ENCODE measurements at places on chromosomes 2 and 18.

DNA sequence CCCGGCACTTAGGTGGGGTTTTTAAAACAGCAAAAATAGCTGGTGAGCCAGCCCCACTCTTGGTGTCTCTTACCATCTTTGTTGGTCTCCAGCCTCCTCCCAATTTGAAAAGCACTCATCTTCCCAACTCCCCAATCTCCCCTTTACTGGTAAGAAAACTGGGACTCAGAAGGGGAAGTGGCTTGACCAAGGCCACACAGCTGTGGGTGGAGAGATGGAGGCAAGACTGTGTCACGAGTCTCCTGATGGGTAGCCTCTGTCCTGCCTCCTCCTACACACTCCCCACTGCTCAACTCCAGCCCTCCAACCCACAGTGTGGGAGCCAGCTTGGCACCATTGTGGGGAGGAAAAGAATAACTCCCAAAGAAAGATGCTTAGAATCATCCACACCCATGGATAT is 140.4 kb downstream of the SMAD2 start:
- DNase-seq, result no peak

- DNase-seq, result no peak
These were observed 32.6 kb downstream of the TNS1 start for GRCh38 chr2:217970206-217970605.

- DNase-seq, result no peak
These were observed 243.0 kb upstream of the CHST9 start for GRCh38 chr18:27428120-27428519.

DNA sequence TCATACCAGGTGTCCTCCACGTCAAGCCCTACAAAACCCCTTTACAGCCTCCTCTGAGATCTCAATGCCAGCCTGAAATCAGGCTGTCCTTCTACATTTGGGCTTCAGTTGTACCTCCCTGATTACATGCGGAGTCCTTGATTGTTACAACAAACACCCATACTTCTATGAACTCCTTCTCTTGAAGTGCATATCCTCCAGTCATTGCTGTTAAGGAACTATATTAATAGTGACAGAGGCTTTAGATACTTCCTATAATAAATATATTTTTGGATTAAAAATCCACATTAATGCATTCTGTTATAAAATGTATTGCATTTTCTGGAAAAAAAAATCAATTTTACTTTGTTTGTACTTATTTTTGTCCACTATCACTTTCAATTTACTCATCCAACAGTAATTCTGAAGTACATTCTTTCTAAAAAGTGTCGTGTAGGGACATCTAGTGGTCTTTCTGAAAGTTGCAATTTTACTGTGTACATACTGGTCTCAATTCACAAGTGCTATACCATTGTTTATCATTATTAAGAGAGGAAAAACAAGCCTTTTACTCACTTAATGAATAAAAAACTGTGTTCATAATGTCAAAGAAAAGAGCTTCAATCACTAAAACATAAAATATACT is 316.4 kb downstream of the DSEL start:
- peak; percentile 20 for DNase-seq

DNA sequence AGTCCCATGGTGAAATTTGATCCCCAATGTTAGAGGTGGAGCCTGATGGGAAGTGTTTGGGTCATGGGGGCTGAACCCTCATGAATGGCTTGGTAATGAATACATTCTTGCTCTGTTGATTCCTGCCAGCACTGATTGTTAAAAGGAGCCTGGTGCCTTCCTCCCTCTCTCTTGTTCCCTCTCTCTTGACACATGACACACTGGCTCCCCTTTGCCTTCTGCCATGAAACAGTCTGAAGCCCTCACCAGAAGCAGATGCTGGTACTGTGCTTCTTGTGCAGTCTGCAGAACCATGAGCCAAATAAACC is 30.6 kb upstream of the EPC2 start:
- DNase-seq, result no peak

- DNase-seq, result no peak
These were observed 144.4 kb downstream of the MGAT5 start for GRCh38 chr2:134398300-134398699.

GRCh38 chr2:66305718-66306117 is 129.2 kb upstream of the MEIS1 start:
- DNase-seq, result no peak

DNA sequence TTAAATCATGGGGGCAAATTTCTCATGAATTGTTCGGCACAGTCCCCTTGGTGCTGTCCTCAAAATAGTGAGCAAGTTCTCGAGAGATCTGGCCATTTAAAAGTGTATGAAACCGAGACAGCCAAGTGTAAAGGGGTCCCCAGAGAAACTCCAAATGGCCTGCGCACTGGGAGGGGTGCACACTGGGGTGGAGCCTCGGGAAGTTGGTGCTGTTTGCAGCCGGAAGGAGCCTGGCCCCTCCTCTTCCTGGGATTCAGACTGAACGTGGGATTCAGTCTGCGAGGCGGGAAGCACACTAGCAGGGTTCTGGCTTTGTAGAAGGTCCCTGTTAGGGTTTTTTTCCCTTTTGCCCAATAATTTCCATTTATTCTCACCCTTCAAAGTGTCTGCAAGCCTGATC is 48.8 kb downstream of the RABL2A start:
- no peak for DNase-seq

- no peak for DNase-seq
These were observed 852.0 kb upstream of the FSHR start for GRCh38 chr2:50006327-50006726.

- DNase-seq, result no peak
These were observed 27.2 kb downstream of the MAP4K3 start for GRCh38 chr2:39409697-39410389.

DNA sequence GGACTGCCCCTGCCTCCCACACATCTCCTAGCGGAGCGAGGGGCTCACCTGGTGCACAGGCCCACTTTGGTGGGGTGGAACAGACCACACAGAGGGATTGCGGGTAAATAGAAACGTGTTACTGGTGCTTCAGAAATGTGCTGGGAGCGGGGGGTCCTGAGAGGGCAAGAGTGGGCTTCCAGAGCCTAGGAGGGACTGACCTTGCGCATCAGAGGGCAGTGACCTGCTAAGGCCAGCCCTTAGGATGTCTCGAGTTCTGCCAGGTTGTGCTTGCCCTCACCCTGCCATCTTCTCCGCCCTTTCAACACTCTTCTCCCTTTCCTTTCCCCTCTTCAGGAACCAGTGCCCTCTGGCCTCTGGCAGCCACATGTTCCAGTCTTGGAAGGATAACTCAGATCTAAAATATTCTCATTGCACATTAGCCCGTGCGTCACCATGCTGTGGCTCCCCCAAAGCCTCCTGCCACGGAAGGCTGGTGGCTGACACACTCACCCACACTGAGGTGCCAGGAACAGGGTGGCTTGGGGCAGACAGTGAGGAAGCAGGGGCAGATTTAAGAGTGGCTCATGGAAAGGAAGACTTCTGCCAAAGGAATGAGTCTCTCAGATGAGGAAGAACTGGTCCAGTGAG is 89.6 kb downstream of the MCFD2 start:
- no peak for DNase-seq

DNA sequence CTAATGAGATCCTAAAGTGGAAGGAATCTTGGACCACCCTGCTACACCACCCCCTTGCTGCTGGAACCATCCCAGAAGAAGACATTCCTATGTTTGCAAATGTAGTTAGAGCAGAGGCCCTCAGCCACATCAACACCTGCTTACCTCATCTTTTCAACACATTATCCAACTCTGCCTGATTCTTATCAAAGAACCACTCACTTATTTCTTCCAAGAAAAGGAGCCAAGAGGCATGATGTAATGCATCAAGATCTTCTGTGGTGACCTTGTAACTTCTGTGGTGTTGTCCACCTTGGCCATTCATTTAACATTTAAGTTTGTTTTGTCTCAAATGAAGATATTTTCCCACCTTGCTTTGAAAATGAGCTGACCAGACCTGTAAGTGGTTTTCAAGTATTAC is 338.1 kb downstream of the CTNNA2 start:
- no peak for DNase-seq

GRCh38 chr2:165687426-165688002 is 106.5 kb downstream of the GALNT3 start:
- no peak for DNase-seq

GRCh38 chr2:214630402-214631045 is 179.0 kb downstream of the BARD1 start:
- no peak for DNase-seq

- DNase-seq, result no peak
These were observed 233.9 kb upstream of the LRATD1 start for GRCh38 chr2:14398641-14399040.

DNA sequence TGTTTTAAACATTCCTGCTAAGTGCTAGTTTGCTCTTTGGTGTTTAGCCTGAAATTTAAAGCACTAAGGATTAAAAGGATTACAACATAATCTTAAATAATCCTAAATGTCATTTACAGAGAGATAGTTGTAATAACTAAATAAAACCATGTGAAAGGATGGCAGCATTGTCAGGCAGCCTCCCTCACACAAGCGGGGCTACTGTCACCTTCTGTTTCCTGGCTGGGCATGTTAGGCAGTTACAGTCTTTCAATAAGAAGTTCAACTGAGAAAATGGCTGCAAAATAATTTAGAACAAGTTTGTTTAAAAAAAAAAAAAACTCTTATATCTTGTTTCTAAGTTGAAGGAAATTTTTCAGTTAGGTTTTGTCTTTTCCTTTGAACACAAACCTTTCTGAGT is 124.9 kb downstream of the ARHGAP15 start:
- no peak for DNase-seq

- DNase-seq, result no peak
These were observed 156.0 kb downstream of the TANC1 start for GRCh38 chr2:159124441-159124911.

DNA sequence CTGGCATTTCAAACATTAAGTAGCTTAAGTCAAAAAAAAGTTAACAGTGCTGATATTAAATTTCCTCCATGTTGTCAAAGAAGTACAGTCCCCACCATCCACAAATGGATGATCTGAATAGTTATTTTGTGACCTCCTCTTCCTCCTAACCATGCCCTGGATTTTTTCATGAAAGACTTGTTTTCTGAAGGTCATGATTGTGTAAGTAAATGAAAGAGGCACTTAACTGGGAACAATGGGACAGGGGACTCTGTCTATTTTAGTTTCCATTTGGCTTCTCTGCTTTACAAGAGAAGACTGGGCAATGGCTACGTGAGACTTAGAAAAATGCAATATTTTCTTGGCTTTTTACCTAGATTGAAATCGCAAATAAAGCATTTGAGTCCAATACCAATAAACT is 32.2 kb downstream of the PECR start:
- DNase-seq, result no peak
